ENCODE measurements at places on chromosomes 12 and 14.

DNA sequence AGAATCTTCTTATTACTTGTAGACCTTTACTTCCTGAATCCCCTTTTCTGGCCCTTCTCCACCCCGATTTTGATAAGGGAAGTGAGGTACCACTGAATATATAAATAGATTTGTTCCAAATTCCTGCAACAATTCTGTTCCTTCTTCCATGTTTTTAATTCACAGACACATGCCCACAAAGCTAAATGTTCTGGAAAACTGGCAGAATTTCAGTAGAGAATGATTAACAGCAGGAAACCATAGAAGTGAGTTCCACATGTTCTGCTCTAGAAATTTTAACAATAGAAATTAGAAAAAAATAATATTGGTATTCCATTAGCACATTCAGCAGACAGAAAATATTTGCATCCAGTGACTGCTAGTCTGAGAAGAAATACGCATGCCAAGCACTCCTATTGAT is 139.6 kb downstream of the SLC2A13 start:
- DNase-seq: no peak

DNA sequence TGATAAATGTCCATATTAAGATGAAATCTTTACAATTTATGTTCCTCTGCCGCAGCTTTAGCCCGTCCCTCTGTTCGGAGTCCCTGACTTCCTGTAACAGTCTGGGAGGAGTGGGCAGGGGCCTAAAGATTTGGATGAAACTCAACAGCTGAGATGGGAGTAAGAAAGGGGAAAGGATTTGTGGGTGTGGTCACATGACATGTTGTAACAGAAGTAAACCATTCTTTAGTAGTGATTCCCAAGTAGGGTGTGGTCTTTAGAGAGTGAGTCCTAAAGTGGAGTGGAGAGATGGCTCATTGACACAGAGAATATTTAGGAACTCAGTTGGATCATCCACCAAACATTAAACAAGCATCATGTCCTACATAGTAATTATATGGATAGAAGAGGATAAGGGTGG is 12.9 kb downstream of the TMEM117 start:
- no peak for DNase-seq

GRCh38 chr12:92271341-92271740 is 125.7 kb upstream of the BTG1 start:
- DNase-seq: no peak

DNA sequence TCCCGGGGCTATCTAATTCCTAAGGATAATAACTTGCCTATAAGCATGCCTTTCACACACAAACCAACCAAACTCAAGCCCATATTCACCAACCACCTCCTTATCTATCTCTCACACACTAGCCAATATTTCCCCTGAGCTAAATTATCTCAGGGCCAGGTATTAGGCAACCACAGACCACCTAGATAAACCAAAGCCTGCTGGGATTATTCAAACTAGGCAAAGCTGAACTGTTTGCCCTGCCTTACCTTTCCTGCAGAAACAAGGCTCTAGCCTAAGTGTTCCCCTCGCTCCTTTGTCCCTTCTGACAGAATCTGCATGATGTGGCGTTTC is 114.7 kb upstream of the EEA1 start:
- DNase-seq: no peak

DNA sequence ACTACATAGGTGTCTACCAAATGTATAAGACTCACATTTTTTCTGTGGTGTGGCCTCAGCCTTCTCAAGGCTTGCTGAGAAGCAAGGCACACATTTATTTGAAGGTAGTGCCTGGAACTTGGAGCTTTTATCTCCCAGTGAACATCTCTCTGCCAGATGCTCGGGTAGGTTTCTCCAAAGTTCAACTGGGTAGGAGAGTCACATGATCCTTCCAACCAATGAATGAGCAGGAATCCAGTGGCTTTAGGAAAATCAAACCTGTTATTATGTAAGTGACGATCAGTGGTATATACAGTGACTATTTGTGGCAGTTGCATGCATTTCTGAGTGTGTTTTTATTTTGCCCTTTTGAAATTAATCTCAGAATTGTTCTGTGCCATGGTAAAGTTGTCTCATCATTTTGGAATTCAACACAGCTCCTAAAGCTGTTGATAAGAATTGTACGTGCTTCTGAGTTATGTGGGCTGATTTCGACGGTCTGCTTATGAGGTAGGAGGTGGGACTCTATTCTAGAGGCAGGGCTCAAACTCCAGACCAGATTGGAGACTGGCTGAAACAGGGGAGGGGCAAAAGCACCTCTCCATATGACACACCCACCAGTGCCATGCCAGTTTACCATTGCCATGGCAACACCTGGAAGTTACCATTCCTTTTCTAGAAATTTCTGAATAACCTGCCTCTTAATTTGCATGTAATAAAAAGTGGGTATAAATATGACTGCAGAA is 57.6 kb downstream of the EID3 start:
- DNase-seq: no peak

DNA sequence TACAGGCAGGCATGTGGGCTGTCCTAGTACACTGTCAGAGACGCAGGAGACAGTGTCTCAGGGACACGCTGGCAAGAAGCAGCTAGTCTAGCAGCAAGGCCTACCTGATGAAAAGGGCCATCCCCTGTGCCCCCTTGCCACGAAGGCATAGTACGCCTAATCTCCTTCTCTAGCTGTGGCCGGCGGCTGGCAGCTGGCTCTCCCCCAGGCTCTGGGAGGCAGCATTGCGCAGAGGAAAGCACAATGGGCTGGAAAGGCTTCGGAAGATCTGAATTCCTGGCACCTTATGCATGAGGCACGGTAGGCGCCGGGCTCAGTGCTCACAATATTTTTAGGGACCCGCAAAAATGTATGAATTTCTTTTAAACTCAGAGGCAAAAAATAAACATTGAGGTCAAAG is 16.0 kb upstream of the PLEKHH1 start:
- no peak for DNase-seq

GRCh38 chr14:102777711-102778337 is 575 bp downstream of the TRAF3 start:
- DNase-seq: no peak

- DNase-seq: no peak
These were observed 236.4 kb downstream of the PAWR start for GRCh38 chr12:79454338-79454843.

DNA sequence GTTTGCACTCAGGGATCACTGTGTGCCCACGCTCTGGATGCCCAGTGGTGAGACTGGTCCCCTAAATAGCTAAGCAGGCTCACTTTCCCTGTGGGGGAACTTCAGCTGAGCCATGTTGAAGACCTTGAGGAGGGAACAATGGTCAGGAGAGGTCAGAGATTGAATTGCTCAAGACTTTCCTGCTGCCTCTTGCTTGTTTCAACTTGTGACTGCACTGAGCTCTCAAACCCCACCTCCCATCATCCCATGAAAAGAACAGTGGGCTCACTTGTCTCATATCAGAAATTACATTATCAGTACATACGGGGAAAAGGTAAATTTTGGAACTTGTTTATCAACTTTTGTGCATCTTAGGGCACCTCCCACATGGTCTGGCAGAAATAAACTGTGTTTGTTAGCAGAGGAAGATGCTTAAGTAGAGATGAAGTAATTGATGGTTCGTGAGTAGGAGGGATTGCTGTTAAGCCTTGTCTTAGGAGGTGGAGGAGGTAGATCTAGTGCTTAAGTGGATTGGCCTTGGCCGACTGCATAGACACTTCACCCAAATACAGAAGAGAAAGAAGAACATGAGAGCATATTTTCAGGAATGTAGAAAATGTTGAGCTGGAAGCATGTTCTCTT is 15.0 kb upstream of the SERPINA1 start:
- no peak for DNase-seq

DNA sequence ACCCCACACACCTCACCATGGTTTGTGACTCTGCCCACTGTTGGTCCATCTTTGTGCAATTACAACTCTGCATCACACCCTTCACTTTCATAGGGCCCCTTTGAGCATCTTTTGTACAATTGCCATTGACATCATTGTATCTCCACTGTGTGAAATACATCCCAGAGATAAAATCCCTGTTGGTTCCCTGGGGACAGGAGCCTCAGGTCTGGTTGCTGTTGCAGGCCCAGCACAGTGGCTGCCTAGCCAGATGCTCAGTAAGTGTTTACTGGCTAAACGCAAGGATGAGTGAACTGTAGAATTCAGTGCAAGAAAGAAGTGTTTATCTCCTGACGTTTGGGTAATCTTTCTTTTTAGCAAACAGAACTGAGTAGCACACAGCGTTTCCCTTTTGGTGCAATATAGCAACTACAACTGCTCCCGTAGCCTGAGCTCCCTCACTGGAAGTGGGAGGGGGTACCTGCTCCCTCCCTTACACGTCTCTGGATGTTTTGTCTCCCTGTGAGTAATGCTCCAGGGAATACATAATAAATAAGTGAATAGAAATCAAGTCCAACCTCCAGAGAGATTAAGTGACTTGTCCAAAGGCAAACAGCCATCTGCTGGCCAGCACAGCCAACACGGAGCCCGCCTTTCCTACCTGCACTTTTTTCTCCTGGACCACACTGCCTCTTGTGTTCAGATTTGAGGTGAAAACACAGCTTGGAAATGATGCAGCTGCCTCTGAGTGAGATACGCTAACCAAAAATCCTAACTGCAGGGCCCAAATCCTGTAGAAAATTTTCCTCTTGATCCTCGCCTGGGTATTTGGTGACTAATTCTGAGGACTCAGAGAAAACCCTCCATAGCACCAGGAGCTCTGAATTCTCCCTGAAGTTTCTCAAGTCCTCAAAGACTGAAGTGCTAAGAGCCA is 27.4 kb downstream of the GALNT16 start:
- DNase-seq: no peak

DNA sequence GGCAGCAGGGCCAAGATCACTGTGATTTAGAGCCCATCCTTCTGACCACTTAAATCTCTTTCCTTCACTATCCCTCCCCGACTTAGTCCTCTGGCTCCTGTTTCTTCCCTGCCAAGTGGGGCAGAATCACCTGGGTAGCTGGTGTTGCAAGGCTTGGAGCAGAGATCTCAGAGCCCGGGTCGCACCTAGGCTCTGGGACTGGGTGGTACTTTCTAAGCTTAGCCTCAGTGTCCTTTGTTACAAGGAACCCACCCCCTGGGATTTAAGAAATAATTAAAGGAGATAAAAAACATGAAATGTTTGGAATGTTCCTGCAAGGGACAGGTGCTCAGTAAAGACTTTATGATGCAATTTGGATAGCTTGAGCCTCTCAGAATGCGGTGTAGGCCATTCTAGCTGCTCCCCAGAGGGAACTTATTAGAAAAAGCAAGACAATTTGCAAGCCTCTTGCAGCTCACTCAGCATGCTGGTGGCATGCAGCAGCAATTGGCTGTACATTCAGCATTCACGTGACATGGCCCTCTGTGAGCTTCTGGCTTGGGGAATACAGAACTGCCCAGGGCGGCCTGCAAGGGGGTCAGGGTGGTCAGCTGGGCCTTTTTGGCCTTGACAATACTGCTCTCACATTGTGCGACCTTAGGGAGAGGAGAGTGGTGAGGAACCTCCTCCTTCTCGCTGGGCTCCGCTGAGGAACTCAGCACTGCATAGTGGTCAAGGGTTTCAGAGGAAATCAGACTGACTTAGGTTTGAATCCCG is 16.8 kb downstream of the C14orf132 start:
- no peak for DNase-seq

GRCh38 chr14:32339188-32339587 is 10.1 kb downstream of the AKAP6 start:
- DNase-seq: no peak

DNA sequence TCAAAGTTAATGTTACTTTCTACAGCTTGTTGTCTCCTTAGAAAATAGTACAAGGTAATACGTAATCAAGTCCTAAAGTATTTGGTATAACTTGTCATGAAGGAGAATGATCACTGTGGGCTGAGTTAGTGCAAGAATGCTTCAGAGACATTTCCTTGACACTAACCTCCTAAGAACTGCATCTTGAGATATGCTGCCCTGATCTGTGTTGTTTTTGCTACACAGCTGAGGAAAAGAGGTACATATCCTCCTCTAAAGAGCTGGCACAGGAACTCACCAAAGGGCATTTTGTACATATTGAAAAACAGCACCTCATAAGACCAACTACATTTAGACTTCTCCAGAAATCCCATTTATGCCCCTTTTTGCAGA is 28.7 kb downstream of the RAP1B start:
- DNase-seq: no peak

- no peak for DNase-seq
These were observed 408.9 kb upstream of the FBXO33 start for GRCh38 chr14:39841088-39841487.

- DNase-seq: no peak
These were observed 1134.6 kb downstream of the BCL11B start for GRCh38 chr14:98137131-98138025.

- no peak for DNase-seq
These were observed 47.4 kb downstream of the TMEM117 start for GRCh38 chr12:43883311-43883710.

GRCh38 chr12:67362526-67362925 is 93.4 kb downstream of the CAND1 start:
- no peak for DNase-seq

GRCh38 chr12:53205747-53206419 is 1.2 kb downstream of the ITGB7 start:
- no peak for DNase-seq

DNA sequence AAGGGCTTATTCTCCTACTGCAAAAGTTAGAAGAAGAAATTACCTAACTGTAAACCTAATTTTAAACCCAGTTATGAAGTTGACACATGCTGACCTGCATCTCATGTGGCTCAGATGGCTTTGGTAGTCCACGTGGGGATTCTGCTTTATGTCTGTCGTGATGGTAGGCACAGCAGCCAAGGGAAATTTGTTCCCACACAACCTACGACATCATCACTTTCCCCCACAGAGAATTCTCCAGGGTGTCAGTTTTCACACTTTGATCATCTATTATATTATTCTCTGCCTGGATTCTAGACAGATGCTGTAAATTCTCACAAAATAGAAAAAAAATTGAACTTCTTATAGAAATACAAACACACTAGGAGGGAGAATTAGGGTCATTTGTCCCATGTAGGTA is 70.6 kb downstream of the PTHLH start:
- DNase-seq: no peak

GRCh38 chr12:49796606-49797448 is 31.4 kb downstream of the NCKAP5L start:
- no peak for DNase-seq

DNA sequence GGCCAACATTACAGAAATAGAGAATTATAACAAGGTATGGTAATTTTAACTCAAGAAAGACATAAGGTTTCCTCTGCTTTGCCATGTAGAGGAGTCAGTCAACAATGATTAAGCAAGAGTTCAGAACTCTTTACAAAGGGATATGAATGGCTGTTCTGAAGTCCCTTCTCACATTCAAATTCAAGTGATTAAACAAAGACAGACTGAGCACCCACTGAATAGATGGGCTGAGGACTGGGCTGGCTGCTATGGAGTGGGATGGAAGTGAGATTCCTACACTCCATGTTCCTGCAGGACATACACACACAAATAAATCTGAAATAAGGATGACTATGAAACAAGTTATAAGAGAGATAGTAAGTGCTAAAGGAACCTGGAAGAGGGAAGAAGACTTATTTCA is 199.0 kb upstream of the GRIP1 start:
- no peak for DNase-seq

GRCh38 chr14:87874676-87875075 is 118.3 kb downstream of the GALC start:
- no peak for DNase-seq

- DNase-seq: no peak
These were observed 53.2 kb upstream of the HIF1A start for GRCh38 chr14:61641914-61642613.

All from activated naive CD4-positive, alpha-beta T cell (primary cell).